ENCODE measurements at places on chromosomes 6 and 20.
A peak's percentile ranks its signal among the peaks of the same experiment; 100 is the strongest.

DNA sequence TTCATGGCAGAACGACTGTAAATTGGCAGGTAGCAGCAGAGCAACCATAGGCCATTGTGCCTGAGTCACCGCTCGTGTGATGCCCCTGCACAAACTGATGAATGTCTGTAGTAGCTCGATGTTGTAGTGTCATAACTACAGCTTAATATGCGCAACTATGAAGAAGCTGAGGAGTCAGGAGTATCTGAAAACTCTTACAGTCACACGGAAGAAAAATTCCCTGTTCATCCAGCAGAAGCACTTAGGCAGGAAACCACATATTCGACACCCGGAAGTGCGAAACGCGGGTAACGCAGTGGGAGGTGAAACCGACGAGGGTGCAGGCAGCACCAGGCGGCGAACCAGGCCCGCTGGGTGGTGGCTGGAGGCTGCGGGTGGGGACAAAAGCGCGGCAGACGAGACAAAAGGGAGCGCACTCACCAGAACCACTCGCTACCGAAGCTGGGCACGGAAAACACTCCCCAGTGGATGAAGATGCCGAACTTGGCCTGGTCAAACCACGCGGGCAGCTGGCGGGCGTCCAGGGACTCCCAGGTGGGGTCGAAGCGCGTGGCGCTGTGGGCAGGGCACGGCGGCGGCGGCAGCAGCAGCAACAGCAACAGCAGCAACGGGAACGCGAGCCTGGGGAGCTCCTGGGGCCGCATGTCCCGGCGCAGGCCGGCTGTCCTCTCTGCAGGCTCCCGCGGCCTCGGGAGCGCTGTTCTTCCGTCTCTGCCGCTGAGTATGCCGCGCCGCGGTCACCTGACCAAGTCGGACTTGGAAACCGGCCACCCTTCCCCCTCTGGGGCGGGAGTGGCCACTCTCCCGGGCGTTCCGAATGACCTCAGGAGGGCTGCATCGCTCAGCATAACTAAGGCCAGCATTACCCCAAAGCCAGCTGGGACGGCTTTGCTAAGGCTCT, at the start of gene FUCA2:
TSS of gene FUCA2 (minus strand) at position 730 of the 901 bp plus-strand sequence. CDS start at position 644, 86 bp downstream.
- DNase-seq, result peak; percentile 34

DNA sequence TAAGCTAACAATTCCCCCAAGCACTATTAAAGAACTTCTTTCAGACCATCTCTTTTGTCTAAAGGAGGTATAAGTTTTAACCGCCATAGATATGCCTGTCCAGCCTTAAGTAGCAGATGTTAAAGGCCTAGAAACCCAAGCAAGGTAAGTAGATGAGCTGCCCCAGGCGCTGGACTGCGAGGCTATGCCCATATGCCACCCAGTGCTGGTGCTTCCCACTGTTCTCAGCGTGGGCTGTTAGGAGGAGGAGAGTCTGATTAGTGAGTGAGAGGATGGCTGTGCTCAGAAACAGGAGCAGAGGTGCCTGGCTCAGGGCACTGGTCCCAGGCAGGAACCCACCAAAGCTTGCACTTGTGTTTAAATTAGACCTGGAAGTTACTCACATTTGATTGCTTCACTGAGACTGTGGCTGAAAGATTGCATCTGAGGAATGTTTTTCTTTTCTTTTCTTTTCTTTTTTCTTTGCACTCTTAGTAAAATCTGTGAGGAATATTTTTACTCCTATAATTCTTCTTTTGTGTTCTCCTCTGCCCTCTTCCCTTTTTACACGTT, 32.2 kb downstream of the PRPH2 start:
- no peak for DNase-seq

- no peak for DNase-seq
Measured at GRCh38 chr6:142870787-142871415, 74.1 kb downstream of the HIVEP2 start.

GRCh38 chr6:21026576-21027273, 492.5 kb downstream of the CDKAL1 start:
- no peak for DNase-seq

DNA sequence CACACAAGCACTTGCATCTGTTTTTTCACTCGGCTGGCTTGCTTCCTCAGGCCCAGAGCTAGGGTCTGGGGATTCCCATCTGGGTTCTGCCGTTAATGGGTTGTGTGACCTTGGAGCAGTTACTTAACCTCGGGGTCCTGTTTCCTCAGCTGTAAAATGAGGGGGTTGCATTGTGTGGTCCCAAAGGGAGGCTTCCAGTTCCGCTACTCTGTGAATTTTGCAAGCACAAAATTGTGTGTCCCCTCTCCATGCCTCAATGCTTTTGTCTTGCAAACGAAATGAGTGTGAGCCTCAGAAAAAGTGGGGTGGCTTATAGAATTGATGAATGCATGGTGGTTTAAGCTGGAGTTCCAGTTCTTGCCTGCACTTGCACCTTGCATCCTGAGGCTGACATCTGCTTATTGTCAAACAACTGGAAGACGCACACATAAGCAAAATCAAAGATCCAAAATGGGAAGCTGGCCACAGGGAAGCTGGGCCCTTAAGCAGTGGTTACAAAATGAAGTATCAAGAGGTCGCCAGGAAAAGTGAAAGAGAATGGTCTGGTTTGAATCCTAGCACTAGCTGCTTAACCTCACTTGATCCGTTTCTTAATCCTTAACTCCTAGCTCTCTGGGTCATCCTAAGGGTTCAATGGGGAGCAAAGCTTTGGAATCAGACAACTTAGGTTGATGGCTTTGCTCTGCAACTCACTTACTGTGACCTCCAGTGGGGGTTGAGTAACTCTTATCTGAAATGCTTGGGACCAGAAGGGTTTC, 490.6 kb downstream of the DHX35 start:
- no peak for DNase-seq

- DNase-seq, result no peak
Measured at GRCh38 chr6:53033764-53034163, 31.4 kb upstream of the FBXO9 start.

- DNase-seq, result no peak
Measured at GRCh38 chr6:166318649-166319600, 10.7 kb upstream of the PRR18 start.

GRCh38 chr6:29251736-29252135, 49.8 kb upstream of the OR14J1 start:
- no peak for DNase-seq

DNA sequence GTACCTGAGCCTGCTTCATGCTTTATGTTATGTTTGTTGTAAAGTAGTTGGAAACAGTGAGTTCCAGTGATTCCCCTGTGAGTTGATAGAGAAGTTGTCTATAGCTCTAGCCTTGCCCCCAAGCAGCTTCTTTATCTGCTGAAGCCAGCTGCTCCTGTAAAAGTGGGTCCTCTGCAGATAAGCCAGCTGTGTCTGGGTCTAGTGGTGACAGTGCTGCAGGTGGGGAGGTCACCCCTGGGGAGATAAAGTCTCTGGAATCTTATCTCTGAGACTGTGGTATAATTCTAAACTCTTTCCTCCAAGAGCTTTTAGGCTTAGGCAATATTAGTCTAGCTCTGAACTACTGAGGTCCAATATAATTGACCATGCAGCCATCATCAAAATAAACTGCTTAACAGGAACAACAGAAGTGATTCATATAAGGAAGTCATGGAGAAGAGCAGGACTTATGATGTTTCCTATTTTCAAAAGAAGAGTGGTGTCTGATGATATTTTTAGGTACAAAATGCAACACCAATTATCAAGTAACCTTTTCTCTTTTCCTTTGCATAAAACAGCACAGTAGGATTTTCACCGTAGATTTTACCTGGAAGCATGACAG, 44.2 kb upstream of the TMEM217 start:
- no peak for DNase-seq

DNA sequence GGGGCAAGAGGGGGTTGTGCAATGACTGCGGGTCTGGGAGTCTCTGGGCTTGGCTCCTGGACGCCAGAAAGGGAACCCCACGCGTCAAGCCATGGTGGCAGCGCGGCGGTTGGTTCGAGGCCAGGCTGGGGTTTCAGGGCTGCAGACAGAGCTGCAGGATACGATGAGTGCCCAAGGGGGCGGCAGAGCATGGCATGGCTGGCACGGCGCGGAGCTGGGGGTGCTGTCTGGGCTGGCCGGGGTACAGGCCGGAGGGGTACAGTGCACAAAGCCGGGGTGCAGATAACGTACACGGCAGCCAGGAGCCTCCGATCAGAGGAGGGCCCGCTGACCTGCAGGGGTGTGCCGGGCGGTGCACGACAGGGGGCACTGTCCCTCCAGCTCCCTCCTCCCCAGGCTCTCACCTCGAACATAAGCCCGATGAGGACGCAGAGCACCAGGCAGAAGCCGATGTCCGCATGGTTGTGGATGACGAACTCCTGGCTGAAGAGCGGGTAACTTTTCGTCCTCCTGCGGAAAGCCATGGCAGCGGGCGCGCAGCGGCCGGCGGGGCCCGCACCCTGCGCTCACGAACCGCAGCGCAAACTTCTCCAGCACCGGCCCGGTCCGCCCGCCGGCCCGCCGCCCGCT, 353 bp downstream of the TRAM2 start:
- peak; percentile 33 for DNase-seq

- DNase-seq, result no peak
Measured at GRCh38 chr6:49550492-49551077, at the start of gene C6orf141. Gene C6orf141 (plus strand): TSS chr6:49550668. CDS start chr6:49550793, 125 bp downstream.

GRCh38 chr6:111549168-111549567, 56.5 kb downstream of the TRAF3IP2 start:
- DNase-seq, result no peak

DNA sequence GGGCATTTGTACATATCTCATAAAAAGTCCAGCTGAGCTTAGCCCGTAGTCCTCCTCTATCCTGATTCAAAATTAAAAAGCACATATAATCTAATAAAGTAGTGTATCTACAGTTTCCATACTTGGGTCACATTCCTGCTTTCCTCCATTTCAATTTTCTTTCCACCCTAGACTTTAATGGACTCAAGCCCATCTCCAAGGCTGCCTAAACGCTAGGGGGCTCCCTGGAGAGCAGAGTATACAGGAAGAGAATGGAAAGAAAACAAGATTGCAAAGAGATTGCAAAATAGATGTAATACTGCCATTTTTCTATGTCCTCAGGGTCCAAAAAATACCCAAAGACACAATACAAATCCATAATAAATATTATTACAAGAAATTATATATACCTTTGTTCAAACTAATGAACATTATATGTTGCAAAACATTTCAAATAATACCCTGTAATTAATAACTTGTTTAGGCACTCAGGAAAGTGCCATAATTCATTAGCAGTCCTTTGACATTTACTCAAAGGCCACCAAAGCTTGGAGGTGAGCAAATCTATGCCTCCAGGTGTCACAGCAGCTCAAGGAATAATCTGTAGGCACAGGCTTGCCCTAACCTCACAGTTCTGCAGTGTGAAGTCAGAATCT, 2.4 kb upstream of the MCM3 start:
- DNase-seq, result peak; percentile 44

DNA sequence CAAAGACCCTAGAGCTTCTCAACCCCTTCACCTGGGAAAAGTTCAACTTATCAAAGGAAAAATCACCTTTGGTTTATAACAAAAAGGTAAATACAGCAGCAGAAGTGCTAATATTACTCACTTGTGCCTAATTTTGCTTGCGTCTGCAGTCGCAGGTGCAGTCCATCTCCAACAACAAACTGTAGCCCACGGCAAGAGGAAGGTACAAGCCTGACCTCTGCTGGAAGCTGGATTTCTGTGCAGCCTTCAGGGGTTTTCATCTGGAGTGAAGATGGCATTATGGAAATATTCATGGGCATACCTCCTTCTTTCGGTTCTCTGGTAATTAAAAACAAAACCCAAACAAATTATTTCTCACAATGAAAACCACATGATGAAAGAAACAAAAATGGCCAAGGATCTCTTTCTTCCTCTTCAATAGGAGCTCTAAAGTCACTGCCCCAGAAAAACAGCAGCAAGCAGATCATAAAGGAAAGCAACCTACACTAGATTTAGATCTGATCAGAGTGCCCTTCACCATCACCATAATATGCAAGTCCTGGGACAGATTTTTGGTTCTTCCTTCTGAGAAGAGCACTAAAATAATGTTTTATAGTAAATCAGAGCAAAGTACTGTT, 7.8 kb downstream of the UBE3D start:
- no peak for DNase-seq

GRCh38 chr20:56624786-56625681, 4.1 kb upstream of the TFAP2C start:
- no peak for DNase-seq

DNA sequence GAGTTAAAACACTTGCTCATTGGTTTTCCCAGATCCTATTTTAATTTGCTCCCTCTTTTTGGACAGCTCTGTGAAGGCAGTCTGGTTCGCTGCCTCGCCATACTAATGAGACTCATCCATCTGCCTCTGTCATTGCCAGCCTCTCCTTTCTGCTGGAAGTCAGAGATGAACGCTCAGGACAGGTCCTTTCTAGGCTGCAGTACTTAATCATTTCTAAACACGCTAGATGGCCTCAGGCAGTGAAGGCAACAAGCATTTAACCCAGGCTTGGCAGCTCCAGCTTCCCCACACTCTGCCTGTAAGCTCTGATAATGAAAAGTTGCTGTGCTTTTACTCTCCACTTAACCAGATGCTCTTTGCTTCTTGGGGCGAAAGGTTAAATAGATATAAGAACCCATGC, 286.7 kb upstream of the POU3F2 start:
- DNase-seq, result peak; percentile 41

DNA sequence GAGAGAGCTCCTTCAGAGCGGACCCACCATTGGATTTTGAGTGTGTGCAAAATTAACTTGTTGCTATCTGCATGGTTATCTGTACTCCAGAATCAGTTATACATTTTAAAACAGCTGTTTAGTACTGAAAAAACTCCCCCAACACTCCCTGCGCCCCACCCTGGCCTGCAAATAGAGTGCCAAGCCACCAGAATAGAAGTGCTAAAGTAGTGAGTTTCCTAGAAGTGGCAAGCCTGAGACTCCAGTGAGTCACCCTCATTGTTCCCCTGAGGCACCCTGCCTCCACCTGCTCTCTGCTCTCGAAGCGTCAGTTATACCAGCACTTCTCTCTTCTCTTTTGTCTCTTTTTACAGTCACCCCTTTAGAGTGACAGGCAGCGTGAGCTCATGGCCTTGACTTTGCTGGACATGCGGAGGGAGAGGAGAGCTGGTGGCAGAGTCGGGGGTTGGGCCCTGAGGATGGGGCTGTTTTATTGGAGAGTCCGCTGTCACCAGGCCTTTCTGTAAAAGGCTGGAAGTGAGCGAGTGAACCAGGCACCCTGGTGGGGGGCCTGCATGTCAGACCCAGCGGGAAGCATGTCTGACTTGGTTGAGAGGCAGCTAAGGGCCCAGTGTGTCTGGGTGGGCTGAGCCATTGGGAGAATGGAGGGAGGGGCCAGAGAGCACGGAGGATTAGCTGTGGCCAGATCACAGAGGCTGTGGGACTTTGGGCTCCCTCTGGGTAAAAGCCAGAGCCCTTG, 10.4 kb downstream of the IGF2R start:
- DNase-seq, result no peak

- no peak for DNase-seq
Measured at GRCh38 chr6:54467384-54467783, 159.1 kb downstream of the TINAG start.

DNA sequence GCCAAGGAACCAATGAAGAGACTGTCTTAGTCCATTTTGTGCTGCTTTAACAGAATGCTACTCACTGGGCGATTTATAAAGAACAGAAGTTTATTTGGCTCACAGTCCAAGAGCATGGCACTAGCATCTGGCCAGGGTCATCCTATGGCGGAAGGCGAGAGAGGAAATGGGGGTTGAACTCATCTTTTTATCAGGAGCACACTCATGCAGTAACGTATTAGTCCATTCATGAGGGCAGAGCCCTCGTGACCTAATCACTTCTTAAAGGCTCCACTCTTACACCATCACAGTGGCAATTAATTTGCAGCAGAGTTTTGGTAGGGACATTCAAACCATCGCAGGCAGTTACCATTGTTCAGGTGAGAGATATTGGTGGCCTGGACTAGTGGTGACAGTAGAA, 8.5 kb downstream of the ARFGEF2 start:
- DNase-seq, result no peak

GRCh38 chr6:21742238-21742660, 148.7 kb downstream of the SOX4 start:
- no peak for DNase-seq
